ENCODE measurements at places on chromosomes 12 and 14.
A peak's percentile ranks its signal among the peaks of the same experiment; 100 is the strongest.

GRCh38 chr12:6850796-6851152 lies 312 bp downstream of the CDCA3 start:
- DNase-seq = no peak

GRCh38 chr14:61041704-61042103 lies 60.7 kb downstream of the SLC38A6 start:
- no peak for DNase-seq

DNA sequence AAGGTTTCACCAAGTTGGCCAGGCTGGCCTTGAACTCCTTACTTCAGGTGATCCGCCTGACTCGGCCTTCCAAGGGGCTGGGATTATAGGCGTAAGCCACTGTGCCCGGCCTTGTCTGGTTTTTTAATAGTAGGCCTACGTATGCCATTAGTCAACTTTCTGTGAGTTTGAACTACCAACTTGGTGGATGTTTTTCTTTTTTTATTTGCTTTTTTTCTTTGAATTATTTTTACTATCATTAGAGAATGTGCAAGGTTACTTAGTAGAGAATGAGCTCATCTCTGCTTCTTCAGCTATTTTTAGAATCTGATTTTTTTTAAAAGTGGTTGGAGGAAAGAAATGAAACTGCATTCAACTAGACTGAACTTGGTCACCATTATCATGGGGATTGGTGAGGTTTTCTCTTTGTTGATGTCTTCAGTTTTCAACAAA lies 51.4 kb downstream of the HMGA2 start:
- no peak for DNase-seq

DNA sequence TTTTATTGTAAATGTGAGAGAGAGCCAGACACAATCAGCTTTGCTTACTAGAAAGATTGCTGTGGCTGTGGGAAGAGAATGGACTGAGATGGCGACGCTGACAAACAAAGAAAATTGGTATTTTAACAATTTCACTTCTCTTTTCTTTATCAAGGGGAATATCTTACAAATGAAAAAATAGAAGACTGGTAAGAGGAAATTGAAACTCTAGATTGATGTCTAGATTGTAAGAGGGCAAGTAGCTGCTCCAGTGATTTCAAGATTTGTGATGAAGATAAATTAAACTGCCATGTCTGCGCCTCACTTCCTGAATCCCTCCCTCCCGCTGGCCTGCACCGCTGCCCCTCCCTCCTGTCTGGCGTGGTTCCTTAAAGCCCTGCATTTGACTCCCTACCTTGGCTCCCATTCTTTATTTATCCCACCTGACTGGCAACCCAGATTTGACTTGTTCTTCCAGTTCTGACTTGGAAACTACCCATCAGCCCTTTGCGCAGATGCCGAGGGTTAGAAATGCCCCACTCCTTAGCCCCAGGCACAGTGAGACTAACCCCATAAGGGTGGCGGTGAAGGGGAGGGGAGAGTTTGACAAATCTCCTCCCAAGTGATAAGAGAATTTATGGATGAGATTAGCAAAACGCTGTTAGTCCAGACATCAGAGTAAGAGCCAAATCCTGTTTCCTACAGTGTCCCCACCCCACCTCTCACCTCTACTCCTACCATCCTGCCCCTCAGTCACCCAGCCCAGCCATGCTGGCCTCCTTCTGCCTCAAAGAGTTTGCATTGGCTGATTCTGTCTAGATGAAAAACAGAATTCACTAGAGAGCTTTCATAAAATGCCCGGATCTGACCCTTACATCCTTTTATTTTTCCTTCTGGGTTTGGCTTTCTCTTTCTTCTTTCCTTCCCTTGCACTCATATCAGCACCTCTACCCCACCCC lies 125.3 kb upstream of the ATF7IP start:
- peak; percentile 40 for DNase-seq

GRCh38 chr12:22348208-22348607 lies 13.7 kb upstream of the ST8SIA1 start:
- peak; percentile 23 for DNase-seq

DNA sequence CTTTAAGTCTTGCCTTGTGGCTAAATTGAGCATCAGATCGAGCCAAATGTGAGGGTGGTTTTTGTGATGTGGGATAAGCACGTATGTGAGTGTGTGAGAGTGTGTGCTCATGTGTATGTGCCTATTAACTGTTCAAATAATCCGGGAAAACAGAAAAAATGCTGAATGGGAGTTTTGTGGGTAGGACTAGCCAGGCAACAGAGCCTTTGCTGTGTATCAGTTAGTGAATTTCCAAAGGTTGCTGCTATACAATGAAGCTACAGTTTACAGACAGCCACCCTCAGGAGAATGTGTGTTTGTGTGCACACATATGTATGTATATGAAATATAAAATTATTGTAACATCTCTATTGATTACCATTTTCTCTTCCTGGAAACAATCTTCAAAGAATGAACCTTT lies 154.0 kb downstream of the SOX5 start:
- DNase-seq = no peak

DNA sequence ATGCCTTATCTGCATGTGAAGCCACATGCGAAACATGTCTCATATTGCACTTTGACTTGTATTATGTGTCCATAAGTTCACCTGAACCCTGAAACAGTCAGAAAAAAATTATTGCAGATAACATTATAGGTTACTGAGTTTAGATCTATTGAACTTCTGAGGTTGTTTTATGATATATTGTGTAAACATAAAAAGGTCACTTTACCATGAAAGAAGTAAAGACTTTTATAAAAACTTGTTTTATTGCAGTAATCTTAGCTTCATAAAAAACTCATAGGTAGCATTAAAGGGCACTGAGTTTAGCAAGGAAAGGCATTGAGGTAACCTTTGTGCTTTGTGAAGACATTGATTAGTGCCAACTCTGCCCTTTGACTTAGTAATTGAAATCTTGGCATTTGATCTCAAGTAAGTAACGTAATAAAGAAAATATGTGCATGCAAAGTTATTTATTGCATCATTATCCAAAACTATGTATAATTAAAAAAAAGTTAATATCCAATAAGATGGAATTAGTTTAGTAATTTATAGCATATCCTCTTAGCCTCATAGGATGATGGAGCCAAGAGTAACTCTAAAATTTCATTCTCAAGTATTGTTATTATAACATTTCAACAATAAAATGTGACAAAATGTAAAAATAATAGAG lies 313.3 kb upstream of the ATP2B1 start:
- DNase-seq = no peak

Data from inflammatory macrophage (primary cell).